ENCODE measurements at places on chromosomes 3 and 15.

- no peak for DNase-seq
These were observed 86.2 kb downstream of the THSD4 start for GRCh38 chr15:71201477-71201876.

- DNase-seq = no peak
These were observed 5.8 kb downstream of the ACKR2 start for GRCh38 chr3:42814914-42815507.

DNA sequence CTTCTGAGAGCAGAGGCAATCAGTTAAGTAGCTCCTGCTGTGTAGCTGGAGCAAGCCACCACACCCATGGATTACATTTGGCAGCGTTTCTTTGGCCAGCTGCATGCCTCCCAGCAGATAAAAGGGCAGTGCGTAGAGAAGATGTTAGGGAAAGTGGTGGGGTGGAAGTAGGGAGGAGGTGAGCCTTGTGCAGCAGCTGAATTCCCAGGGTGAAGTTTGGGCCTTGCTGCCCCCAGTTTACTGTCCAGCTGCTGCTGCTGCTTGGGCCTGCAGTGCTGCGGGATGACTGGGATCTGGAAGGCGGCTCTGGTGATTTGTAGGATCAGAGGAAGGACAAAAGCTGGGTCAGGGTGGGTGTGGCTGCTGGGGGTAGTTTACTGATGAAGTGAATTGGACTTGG is 318.7 kb upstream of the C2CD4B start:
- no peak for DNase-seq

GRCh38 chr3:54443561-54444161 is 321.3 kb downstream of the CACNA2D3 start:
- no peak for DNase-seq

DNA sequence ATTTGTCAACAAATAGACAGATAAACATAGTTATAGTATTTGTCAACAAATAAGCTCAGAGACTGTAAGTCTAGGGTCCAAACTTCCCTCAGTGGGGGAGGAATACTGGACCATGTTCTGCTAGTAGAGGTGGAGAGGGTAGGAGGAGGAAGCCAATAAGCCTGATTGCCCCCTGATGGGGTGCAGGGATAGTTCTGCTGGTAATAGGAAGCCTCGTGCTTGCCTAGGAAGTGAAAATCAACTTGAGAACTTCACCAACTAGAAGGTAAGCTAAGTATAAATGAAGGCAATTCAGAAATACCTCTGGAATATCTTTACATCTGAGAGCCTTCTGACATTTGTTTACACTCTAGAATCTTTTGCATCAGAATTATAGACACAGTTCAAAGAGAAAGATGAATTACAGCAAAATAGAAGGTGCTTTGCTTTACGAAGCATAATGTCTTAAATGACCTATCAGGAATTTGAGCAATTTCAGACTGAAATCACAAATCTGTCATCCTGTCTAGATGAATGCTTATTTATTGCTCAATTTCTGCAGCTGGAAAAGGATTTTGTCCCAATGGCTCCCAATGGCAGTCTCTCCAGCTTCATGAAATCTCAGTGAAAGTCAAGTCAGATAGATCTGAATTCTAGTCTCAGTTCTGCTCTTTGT is 225.6 kb upstream of the TBC1D5 start:
- no peak for DNase-seq

DNA sequence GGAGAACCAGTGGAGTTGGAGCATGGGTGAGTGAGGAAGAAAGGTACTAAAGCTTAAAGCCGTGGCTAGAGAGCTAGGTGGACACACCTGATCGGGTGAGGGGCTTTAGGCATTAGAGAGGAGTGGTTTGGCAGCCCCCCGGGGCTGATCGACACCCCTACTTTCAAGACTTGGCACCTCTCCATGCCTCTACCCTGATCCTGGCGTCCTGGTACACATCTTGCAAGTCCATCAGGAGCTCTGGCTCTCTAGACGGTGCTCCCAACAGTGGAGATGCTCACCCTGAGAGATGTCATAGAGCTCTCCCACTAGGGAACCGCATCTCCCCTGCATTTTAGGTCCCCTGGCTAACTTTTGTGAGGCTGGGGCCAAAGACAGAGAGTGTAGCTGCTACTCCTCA is 98.1 kb downstream of the XXYLT1 start:
- DNase-seq = no peak

DNA sequence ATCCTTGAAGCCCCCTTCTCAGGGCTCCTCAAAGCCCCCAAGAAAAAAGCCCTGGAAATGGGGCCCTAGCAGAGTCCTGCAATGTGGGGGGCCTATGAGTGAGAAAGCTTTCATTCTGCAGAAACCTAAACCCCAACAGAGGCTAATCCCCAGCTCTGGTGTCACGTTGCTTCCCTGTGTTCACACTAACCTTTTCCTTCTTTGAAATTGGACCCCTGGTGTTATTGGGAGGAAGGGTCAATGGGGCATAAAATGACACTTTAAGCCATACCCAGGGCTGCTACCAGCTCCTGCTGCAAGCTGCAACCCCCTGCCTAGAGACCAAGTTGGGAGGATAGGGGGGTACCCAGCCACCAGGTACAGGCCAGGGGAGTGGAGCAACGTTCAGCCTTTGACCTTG is 2.1 kb downstream of the CYP1A2 start:
- no peak for DNase-seq

DNA sequence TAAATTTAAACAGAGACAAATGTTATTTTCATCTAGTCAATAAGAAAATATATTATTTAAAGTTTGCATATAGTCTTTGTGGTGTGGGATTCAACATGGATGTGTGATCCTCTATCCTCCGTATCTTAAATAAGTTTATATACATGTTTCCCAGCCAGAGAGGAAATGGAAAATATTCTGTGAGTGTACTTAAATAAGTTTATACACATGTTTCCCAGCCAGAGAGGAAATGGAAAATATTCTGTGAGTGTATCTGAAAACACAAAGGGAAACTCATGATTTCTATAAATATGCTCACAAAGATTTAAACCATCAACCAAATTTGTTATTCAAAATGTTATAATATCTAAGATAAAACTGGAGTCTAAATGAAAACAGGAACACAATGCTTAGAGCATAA is 110.0 kb upstream of the MELTF start:
- no peak for DNase-seq

DNA sequence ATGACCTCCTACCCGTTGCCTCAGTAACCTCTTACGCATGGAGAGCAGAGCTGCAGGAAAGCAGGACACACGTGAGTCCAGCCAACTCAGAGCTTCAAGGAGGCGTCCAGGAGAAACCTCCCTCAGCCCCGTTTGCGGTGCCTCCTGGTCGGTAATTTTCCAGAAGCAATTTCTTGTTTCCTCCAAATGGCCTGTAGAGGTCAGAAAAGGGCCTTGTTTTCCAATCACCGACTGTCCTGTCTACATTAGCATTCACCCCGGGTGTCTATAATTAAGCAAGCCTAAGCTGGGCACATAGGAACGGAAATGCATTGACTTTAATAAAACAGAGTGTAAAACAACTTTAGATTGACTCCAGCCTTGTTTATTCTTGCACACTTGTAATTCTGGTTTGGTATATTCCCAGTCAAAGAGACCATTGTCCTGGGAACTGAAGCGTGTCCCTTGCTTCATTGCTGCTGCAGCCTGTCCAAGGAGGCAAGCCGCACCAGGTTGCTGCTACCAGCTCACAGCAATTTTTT is 836.2 kb downstream of the AGBL1 start:
- peak; percentile 55 for DNase-seq

DNA sequence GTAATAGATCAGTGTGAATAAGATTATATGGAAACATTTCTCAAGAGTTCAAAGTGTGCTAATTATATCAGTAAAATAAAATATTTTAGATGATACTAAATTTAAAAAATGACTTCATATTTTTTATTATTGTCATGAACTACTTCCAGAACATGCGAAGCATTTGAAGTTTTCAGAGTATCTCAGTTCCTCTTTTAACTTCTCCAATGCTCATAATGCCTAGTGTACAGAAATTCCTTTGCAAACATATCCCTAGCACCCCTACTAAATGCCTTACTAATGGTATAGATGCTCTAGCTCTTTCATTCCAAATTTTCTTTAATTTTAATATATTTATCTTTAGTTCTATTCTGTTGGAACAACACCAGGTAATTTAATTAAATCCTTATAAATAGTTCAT is 580.4 kb downstream of the CADM2 start:
- no peak for DNase-seq

Data from HuH-7 (cell line).